ENCODE measurements at places on chromosomes 1 and 21.

DNA sequence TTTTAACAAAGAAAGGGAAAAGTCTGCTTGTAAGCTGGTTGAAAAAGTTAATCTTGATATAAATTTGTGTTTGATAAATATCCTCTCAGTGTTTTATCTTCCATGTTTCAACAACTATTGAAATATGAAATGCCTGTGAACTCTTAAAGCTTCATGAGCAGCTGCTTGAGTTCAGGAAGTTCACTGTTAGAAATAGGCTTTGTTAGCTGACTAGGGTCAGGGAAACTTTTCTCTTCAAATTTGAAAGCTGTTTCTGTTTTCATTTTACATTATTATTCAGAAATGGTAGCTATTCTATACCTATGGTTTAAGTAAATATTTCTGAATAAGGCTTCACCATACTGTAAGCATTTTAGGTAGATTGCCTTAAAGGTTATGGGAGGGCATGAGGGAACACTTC, 191.7 kb downstream of the HS2ST1 start:
- no peak for DNase-seq

GRCh38 chr1:2857521-2857920, 56.0 kb upstream of the TTC34 start:
- no peak for DNase-seq

GRCh38 chr1:106571109-106571508, 485.4 kb upstream of the PRMT6 start:
- DNase-seq, result no peak

DNA sequence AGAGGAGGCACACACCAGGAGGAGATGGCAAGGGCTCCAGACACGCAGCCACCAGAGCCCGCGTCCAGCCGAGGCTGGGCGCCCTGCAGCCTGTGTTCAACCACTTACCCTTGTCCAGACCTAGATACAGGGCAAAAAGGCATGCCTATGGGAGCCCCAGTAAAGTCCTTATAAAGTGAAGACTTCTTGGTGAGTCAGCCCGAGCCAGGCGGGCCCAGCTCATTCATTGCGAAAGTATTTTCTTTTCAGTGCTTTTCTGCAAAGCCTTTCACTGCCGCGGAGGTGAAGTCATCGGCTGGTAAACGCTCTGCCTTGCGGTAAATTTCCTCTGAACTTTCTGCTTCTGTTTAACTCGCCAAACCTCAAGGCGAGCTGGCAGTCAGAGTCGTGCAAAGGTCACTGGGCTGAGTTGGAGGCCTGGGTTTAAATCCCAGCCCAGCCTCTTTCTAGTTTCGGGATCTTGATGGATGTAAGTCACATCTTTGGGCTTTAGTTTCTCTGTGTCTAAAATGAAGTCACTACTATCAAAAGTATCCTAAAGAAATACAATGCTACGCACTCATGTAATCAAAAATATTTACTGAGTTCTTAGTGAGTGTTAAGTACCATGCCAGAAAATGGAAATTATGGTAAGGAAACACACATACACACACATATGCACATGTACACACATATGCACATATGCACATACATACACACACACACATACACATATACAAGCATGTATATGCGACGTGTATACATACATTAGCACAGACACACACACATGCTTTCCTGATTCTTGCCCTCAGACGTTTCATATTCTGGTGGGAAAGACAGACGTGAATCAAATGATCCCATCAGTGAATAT, 54.7 kb upstream of the IFFO2 start:
- DNase-seq, result peak; percentile 92

GRCh38 chr1:37730376-37730775, 34.5 kb downstream of the EPHA10 start:
- DNase-seq, result no peak

Measured in ELF-1 (cell line).